ENCODE measurements at places on chromosomes 1 and 21. TPM values are rescaled to one million over a fixed set of nuclear protein-coding genes. Genes with fewer than 3 reads are reported as not detected.

The INAVA gene
- total RNA-seq, result 7.8 TPM

- H3K4me1 ChIP-seq, result no peaks in the 10 kb centered on the region
- H3K36me3 ChIP-seq, result no peaks in the 10 kb centered on the region
These were observed 64.5 kb upstream of the SIPA1L2 start for GRCh38 chr1:232694475-232694874.

The CD1E gene
- total RNA-seq, result 2.6 TPM

The FAM163A gene
- total RNA-seq, result not detected

DNA sequence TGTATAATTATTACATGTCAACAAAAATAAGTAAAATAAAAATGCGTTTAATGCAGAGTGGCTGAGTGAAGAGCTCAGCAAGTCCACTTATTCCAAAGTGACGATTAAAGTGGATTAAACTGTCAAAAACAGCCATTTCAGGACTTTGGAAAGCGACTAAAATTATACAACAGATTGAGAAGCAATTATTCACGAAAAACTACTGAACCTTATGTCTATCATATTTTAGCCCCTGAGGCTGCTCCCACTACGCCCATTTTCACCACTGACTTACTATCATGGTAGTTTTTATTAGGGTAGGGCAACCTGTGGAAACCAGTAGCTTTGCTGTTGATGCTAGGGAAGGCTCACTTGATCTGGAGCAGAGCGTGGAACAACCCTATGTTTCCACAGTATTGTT lies 114.3 kb upstream of the GPR52 start:
- H3K27me3 ChIP-seq, result no peaks in the 10 kb centered on the region
- no peak overlapping the region for H3K27ac ChIP-seq
- DNase-seq, result no peak
- H3K36me3 ChIP-seq, result no peaks in the 10 kb centered on the region

DNA sequence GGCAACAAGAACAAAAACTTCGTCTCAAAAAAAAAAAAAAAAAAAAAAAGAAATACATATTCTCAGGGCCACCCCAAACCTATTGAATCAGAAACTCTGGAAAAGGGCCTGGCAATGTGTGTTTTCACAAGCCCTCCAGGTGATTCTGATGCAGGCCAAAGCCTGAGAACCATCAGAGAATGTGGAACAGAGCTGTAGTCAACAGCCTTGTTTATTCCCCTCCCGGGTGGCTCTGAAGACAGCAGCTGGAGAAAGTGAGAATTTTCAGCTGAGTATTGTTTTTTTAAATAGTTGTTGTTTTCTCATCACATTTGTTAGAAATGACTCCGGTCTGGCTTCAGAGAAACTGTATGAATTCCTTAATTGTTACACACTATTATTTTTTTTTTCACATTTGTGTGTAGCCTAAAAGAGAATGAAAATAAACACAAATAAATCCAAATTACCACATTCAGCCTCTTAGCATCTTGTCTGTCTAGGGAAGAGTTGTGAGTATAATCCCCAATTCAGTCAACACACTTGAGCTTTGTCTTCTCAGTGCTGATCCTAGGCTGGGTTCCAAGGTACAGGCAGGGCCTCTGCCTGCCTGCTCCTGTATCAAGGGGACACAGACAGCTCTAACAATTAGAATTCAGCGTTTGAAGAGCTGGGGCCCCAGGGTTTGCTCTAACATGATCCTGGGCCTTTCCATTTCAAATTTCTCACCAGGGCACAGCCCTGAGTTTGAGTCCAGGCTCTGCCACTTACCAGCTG lies 6.6 kb upstream of the AZIN2 start:
- H3K27ac ChIP-seq, result no peak overlapping the region
- no peaks in the 10 kb centered on the region for H3K4me1 ChIP-seq
- no peaks in the 10 kb centered on the region for H3K27me3 ChIP-seq
- H3K4me3 ChIP-seq, result no peak overlapping the region

The LCE2B gene
- total RNA-seq, result not detected

The E2F2 gene
- total RNA-seq, result 1.1 TPM

DNA sequence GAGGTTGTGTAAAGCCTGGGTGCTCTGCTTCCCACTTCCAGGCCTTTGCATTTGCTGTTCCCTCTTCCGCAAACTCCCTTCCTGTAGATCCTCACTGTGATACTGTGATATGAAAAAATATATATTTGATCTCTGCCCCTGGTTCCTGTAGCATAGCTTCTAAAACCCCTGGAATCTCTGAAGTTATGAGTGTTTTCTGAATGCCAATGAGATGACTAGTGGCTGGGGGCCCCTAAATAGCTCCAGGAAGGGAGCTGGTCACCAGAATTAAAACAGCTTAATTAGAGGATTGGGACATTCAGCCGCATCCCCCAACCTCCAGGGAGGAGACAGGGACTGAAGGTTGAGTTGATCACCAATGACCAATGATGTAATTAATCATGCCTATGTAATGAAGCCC lies 21.9 kb downstream of the DUSP10 start:
- H3K4me1 ChIP-seq, result peaks cover 32% of the 10 kb centered on the region
- H3K27me3 ChIP-seq, result no peaks in the 10 kb centered on the region
- no peak overlapping the region for H3K27ac ChIP-seq
- H3K4me3 ChIP-seq, result no peak overlapping the region

The LAMC2 gene
- 24.9 TPM for total RNA-seq

GRCh38 chr1:174230399-174230798 lies 71.1 kb downstream of the RABGAP1L start:
- no peaks in the 10 kb centered on the region for H3K4me1 ChIP-seq
- no peaks in the 10 kb centered on the region for H3K27me3 ChIP-seq
- H3K4me3 ChIP-seq, result no peak overlapping the region
- H3K27ac ChIP-seq, result no peak overlapping the region

DNA sequence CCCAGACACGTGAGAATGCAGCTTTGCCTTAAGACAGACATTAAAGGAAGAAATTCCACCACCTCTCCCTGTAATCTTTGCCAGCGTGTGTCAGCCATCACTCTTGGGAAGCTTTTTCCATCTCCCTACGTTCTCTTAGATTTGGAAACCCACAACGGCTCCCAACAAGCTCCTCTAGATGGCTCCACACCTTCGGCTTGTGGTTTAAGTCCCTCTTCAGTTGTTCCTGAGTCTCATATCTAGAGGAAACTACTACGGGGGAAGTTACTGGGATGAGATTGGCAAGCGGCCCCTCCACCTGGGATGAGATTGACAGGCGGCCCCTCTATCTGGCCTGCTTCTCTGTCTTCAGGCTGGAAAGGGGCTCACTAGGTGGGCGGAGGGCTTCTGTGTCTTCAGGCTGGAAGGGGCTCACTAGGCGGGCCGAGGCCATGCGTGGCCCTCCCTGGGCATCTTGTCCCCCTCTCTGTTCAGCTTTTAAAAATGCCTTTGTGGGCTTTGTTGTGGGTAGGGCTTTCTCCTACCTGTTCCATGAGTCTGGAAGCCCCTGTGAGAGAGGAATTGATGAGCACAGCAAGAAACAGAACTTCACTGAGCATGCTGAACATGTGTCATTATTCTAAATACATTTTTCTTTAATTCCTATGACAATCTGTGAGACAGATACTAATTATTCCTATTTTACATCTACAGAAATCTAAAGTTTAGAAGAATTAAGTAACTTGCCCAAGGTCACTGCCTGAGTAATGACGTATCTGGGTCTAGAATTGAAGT lies 670.5 kb downstream of the KIF26B start:
- no peak overlapping the region for H3K27ac ChIP-seq
- H3K4me3 ChIP-seq, result no peak overlapping the region
- no peaks in the 10 kb centered on the region for H3K27me3 ChIP-seq
- no peaks in the 10 kb centered on the region for H3K4me1 ChIP-seq
- no peak for DNase-seq
- H3K36me3 ChIP-seq, result no peaks in the 10 kb centered on the region

- no peak overlapping the region for H3K4me3 ChIP-seq
- H3K36me3 ChIP-seq, result no peaks in the 10 kb centered on the region
- no peaks in the 10 kb centered on the region for H3K27me3 ChIP-seq
- H3K27ac ChIP-seq, result no peak overlapping the region
- DNase-seq, result no peak
- H3K4me1 ChIP-seq, result no peaks in the 10 kb centered on the region
These were observed 12.2 kb upstream of the STXBP3 start for GRCh38 chr1:108734171-108734865.
